ENCODE measurements at places on chromosomes 5 and 9.

GRCh38 chr5:115461506-115462290 is 82.9 kb downstream of the FEM1C start:
- DNase-seq, result no peak

DNA sequence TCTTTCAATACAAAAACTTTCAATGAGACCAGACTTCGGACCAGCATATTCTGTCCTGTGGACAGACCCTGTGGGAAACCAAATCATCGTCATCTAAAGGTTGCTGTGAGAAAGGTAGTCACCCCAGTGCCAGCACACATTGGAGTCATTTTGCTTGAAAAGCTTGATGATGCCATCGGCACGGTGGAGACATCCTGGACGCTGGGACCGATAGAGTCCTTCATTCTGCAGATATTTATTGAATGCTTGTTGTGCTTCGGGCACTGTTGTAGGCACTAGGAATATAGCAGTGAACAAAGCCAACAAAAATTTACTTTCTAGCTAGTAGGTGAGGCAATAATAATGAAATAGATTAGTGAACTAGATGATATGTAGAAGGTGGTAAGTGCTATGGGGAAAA is 34.9 kb downstream of the SNX18 start:
- no peak for DNase-seq

- DNase-seq, result no peak
Observed at GRCh38 chr5:90696153-90696552, 137.6 kb downstream of the ADGRV1 start.

- DNase-seq, result no peak
Observed at GRCh38 chr5:151605559-151605958, 14.4 kb upstream of the FAT2 start.

DNA sequence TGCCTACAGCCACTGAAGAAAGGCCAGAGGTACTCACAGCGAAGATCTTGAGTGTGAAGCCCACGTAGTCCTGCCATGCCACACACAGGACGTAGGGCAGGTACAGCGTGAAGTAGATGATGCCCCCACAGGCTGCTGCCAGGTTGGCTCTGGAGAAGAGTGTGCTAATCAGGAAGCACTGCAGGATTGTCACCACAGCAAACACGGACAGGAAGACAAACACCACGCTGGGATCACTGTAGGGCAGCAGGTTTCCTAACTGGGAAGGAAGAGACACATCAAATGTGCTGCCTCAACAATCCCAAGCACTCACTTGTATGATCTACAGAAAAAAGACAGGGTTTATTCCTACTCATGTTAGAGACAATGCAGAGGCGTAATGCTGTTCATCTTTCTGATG is 63.0 kb downstream of the NIPSNAP3B start:
- no peak for DNase-seq

- DNase-seq, result no peak
Observed at GRCh38 chr5:139746691-139747582, 48.7 kb upstream of the PSD2 start.
